Posterior vena cava (tissue), 2 donors: ENCODE measurements at places on chromosomes 3 and 15. TPM values are rescaled to one million over a fixed set of nuclear protein-coding genes. Genes with fewer than 3 reads are reported as not detected.

DNA sequence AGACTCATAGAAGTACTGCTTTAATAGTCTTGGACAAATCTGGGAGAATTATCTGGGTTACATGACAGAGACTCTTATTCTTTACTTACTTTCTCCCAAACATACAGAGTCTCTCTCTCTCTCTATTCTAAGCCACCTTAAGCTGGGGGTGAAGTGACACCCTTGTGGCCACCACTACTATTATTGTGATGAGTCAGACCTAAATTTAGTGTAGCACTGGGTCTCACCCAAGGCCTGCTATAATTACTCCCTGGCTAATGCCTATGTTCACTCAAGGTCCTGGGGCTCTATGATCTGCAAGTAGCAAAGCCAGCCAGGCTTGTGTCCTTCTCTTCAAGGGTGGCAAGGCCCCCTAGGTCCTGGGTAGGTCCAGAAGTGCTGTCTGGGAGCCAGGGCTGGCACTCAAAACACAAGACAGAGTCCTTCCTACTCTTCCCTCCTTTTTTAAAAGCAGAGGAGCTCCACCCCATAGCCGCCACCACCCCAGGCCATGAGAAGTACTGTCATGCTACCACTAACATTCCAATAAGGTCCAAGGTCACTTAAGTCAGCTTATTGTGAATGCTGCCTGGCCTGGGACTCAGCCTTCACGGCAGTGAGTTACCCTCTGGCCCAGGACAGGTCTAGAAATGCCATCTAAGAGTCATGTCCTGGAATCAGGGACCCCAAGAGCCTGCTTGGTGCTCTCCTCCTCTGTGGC, 183.6 kb downstream of the POLQ start:
- no peak for DNase-seq

DNA sequence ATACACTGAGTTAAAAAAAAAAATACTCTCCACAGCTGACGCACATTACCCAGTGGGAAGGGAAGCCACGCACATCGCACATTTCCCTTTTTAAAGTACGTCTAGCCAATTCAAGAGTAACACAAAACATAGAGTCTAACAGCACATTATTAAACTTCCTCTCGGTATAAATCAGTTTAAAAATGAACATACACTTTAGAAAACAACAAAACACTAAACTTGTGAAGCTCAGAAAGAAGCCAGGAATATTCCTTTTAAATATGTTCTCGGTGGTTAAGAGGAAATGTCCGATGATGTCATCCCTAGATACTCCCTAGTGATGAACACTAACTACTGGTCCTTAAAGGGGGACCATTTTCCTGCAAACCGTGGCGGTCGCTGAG, 721 bp downstream of the MYEF2 start:
- no peak for DNase-seq

DNA sequence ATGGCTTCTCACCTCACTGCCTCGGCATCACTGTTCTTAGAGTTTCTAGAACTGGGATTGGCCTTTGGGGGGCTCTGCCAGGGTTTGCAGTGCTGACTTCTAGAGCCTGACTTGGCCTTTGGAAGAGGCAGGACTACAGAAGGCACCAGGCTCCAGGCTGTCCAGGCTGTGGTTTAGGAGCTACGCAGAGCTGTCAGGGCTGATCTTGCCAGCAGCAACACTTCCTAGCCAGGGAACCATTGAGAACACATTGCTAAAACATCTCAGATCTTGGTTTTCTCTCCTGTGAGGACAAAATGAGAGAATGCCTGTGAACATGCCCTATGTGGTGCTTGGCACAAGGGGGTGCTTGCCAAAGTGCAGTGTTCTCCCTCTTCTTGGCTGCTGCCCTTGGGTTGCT, 34.6 kb upstream of the APEH start:
- no peak for DNase-seq

GRCh38 chr3:151289445-151289844, 11.1 kb upstream of the P2RY14 start:
- DNase-seq, result no peak

GRCh38 chr3:103494512-103494911, 1059.7 kb downstream of the ZPLD1 start:
- DNase-seq, result no peak

Gene ESYT3
- 0.37 TPM for total RNA-seq

Gene PPP1R14D
- total RNA-seq, result not detected

Gene MEX3B
- 2.4 TPM for total RNA-seq

Gene CCR3
- not detected for total RNA-seq

Gene ZNF717
- total RNA-seq, result 11.8 TPM

Gene WDR93
- total RNA-seq, result not detected
